ENCODE measurements at places on chromosomes 5 and 9. TPM values are rescaled to one million over a fixed set of nuclear protein-coding genes. Genes with fewer than 3 reads are reported as not detected.

DNA sequence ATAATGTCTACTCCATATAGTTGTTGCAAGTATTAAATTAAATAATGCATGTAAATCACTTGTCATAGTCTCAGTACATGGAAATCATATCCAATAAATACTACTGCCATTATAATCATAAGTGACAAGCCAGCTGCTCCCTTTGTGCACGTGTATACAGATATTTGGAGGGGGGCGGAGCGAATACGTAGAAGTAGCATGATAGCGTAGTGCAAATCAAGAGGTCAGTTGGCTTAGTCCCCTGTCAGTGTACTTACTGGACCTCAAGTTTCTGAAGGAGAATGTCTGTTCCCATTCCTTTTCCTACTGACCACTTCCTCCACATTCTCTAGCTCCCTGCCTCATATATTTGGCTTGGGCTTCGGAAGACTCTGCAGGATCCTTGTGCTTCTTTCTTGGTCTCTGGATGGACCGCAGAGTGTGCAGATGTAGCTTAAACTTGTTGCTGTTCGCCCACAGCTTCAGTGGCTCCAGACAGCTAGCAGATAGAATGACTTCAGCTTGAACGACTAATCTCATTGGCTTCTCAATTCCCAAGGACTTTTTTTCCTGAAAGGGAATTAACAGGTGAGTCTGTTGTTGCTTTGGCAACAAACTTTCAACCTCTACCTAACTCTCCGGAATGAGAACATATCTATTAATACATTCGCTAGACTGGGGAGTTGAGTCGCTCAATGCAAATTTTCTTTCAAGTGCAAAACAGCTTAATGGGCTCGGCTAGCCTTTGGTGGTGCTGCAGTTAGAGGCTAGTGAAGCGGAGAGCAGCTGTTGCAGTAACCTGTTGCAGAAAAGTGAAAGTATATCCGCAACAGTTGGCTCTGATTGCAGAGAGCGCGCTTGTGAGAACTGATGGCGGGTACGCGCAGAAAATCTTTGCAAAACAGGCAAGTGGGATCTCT, at the start of gene PCDHB1:
Gene PCDHB1 (plus strand): TSS at position 753 of the 899 bp plus-strand sequence. CDS start 97 bp downstream, at position 850.
- no peak for DNase-seq

DNA sequence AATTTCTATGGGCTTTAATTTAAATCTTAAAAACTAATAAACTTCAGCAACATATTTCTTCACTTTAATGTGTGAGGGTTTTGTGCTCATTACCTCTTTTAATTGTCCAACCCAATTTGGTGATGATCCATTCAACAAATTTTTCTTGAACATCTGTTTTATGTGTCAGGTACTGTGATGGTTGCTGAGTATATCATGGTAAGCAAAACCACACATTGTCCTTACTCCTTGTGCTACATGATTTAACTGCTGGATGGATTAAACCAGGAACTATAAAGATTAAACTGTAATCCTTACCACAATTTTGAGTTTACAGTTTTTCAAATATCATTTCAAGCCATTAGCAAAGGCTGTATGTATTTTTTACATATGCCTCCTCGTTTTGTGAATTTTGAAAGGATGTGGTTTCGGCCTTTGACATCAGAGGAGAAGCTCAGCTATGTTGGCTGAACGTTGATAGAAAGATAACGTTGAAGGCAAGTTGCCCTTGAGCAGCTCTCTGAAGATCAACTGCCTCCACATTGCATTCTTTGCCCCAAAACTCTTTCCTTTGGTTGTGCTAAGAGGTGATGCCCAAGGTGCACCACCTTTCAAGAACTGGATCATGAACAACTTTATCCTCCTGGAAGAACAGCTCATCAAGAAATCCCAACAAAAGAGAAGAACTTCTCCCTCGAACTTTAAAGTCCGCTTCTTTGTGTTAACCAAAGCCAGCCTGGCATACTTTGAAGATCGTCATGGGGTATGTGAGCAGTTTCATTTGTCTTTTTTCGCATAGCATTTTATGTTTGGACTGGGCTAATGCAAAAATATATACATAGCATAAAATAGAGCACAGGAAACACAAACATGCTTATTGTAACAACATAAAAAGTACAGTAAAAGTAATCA, at the start of gene ITK:
Gene ITK (plus strand): TSS at position 467 of the 891 bp plus-strand sequence. CDS start 138 bp downstream, at position 605.
- DNase-seq: no peak

GRCh38 chr5:116084287-116084691, 536 bp upstream of the COMMD10 start:
- DNase-seq: no peak

ROPN1L gene
- 0.39 TPM for total RNA-seq

BICD2 gene
- total RNA-seq: 41.9 TPM

All from chondrocyte (in vitro differentiated cells).